Natural killer cell treated with Interleukin-12 subunit alpha and Interleukin-12 subunit beta and Interleukin-15 and Interleukin-18, amount 100 ng/mL, for 72 hours (primary cell): ENCODE measurements at places on chromosomes 4 and X. TPM values are rescaled to one million over a fixed set of nuclear protein-coding genes. Genes with fewer than 3 reads are reported as not detected.

- H3K4me3 ChIP-seq, result no peak overlapping the region
- no peak overlapping the region for H3K27ac ChIP-seq
- H3K27me3 ChIP-seq, result peaks cover 6% of the 10 kb centered on the region
- H3K4me1 ChIP-seq, result peaks cover 4% of the 10 kb centered on the region
- no peaks in the 10 kb centered on the region for H3K36me3 ChIP-seq
These were observed 135.2 kb upstream of the RASGEF1B start for GRCh38 chr4:81606801-81607501.

DNA sequence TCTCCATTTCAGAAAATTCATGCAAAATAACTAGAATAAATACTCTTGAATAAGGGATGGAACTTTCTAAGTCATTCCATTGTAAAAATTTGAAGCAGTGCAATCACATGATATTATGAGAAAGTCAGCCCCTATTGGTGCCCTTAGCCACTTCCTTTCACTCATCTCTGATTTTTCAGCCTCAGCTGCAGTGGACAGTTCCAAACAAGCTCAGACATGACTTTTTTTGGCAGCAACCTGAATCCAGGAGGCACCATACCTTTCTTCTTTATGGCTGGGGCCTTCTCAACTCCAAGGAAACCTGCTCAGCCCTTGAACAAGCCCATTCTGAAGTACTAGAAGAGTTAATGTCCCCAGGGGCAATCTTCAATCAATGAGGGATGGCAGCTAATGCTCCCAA lies 40.5 kb downstream of the MAPK10 start:
- H3K4me1 ChIP-seq, result no peaks in the 10 kb centered on the region
- no peaks in the 10 kb centered on the region for H3K36me3 ChIP-seq
- no peaks in the 10 kb centered on the region for H3K27me3 ChIP-seq
- no peak overlapping the region for H3K4me3 ChIP-seq
- H3K27ac ChIP-seq, result no peak overlapping the region
- DNase-seq, result no peak

DNA sequence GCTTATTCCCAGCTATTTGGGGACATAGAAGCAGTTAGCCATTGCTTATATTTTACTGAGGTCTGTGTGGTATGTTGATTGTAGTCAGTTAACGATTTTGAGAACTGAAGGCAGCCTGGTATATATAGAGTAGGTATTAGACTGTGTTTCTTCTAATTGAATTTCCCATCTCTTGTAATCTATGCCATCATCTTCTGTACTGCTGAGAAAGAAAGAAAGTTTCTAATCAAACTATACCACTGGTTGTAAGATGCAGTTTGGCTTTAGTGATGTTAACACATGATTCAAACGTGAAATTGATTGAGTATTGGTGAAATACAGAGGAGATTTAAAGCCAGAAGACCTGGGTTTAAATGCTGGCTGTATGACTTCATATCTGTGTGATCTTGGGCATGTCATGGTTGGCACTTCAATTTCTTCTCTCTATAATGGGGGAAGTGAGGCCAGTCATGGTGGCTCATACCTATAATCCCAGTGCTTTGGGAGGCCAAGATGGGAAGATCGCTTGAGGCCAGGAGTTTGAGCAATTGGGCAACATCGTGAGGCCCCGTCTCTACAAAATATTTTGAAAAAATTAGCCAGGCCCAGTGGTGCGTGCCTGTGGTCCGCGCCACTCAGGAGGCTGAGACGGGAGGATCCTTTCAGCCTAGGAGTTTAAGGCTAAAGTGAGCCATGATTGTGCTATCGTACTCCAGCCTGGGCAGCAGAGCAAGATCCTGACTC lies 11.6 kb downstream of the HTT start:
- peaks cover 9% of the 10 kb centered on the region for H3K36me3 ChIP-seq
- peak overlapping the region; percentile 45 for H3K27ac ChIP-seq
- DNase-seq, result no peak
- no peaks in the 10 kb centered on the region for H3K27me3 ChIP-seq
- H3K4me1 ChIP-seq, result peaks cover 33% of the 10 kb centered on the region

DNA sequence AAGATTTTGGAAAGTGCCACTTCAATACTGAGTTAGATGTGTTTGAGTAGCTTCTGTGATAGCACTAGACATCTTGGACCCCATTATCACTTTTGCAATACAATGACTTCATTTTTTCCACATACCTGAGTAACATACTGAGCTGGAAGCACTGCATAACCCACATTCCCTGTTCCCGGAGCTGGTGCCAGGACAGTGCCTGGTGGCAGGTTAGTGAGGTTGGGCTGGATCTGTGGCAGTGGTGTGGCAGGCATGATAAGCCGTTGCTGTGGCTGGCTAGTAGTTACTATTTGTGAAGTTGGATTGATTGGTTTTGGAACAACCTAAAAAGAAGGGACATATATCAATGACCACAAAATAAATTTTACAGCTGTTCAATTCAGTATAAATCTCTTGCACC lies 38.9 kb downstream of the THAP9 start:
- H3K27ac ChIP-seq, result no peak overlapping the region
- no peak for DNase-seq
- H3K4me3 ChIP-seq, result no peak overlapping the region
- no peaks in the 10 kb centered on the region for H3K4me1 ChIP-seq

GRCh38 chr4:82033862-82034261 lies 339.9 kb downstream of the HNRNPD start:
- DNase-seq, result no peak
- no peak overlapping the region for H3K4me3 ChIP-seq
- no peak overlapping the region for H3K27ac ChIP-seq
- no peaks in the 10 kb centered on the region for H3K4me1 ChIP-seq
- no peaks in the 10 kb centered on the region for H3K36me3 ChIP-seq

DNA sequence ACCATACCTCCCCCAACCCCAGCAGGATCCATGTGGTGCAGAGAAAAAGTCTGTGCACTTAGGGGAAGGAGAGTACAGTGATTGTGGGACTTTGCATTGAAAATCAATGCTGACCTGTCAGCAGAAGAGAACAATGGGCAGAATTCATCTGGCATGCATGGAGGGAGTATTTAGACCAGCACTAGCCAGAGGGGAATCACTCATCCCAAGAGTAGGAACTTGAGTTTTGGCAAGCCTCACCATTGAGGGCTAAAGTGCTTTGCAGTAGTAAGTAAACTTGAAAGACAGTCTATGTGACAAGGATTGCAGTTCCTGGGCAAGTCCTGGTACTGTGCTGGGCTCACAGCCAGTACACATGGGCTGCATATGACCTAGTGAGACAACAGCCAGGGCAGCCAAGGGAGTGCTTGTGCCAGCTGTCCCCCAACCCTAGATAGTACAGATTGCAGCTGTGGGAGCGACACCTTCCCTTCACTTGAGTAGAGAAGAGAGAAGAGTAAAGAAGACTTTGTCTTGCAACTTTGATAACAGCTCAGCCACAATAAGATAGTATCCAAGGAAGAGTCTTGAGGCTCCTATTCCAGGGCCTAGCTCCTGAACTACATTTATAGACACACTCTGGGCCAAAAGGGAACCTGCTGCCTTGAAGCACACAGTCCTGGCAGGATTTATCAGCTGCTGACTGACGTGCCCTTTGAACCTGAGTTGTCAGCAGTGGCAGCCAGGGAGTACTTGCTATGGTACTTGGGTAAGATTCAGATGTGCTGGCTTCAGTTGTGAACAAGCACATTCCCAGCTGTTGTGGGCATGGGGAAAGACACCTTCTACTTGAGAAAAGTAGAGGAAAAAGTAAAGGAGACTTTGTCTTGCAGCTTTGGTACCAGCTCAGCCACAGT lies 48.7 kb downstream of the HDX start:
- H3K36me3 ChIP-seq, result peaks cover 12% of the 10 kb centered on the region
- H3K4me1 ChIP-seq, result no peaks in the 10 kb centered on the region
- H3K27ac ChIP-seq, result no peak overlapping the region
- H3K27me3 ChIP-seq, result no peaks in the 10 kb centered on the region
- DNase-seq, result no peak

DNA sequence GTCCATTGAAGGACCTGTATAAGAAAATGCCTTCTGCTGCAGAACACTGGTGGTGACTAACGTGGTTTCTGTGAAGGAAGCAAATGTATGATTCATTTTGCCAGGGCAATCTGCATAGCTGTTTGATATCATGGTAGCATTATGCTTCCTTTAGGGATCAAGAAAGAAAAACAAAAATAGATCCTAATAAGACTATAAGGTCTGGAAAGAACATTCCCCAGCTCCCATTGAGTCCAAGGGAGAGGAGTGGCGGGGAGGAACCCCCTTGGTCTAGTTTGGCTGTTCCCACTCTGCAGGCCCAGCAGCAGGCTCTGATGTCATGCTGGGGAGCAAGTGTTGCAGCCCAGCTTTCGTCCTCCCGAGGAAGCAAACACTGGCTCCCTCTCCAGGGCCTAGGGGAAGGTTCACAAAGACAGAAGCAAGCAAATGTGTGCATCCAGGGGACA lies 154.5 kb upstream of the GALNT7 start:
- no peaks in the 10 kb centered on the region for H3K36me3 ChIP-seq
- no peak for DNase-seq
- no peaks in the 10 kb centered on the region for H3K4me1 ChIP-seq
- H3K27me3 ChIP-seq, result peaks cover 13% of the 10 kb centered on the region

- peak overlapping the region; percentile 61 for H3K4me3 ChIP-seq
- DNase-seq, result no peak
- peak overlapping the region; percentile 70 for H3K27ac ChIP-seq
- H3K36me3 ChIP-seq, result no peaks in the 10 kb centered on the region
- peaks cover 17% of the 10 kb centered on the region for H3K27me3 ChIP-seq
These were observed 82.4 kb downstream of the AFAP1 start for GRCh38 chr4:7857238-7857701.

DNA sequence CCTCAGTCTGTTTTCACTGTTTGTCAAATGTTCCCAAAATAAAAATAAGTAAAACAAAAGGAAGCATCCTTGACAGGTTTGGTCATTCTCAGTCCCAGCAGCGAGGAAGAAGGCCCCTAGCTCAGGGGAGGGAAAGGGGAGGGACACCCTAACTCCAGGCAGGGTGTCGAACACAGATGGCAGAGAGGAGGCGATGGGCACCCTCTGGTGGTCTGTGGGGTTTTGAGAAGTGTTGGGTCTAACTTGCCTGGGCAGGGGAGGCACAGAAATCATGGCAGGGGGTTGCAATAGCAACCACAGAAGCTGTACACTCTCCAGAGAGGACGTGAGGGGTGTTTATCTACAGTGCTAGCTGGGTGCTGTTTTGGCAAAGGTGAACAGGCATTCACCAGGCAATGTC lies 229.8 kb upstream of the SFRP2 start:
- no peak overlapping the region for H3K27ac ChIP-seq
- H3K27me3 ChIP-seq, result no peaks in the 10 kb centered on the region
- H3K4me3 ChIP-seq, result no peak overlapping the region

DNA sequence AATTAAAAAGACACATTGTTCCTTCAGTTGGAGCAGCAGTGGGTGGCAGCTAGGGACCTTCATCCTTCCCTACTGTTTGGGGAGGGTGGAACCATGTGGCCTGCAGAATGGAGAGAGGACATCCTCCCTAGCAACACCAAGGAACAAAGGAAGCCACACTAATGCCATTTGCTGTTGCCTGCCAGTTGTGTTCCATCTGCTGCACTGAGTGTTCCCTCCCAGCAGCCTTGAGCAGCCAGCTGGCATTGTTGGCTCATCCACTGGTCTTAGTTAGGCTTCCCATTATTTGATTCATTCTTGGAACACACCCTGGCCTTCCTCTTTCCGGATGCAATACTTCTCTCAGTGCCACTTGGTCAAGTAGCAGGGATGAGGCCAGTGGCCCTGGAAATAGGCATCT lies 25.0 kb upstream of the HMGB3 start:
- peak; percentile 16 for DNase-seq
- peaks cover 11% of the 10 kb centered on the region for H3K27me3 ChIP-seq
- no peak overlapping the region for H3K27ac ChIP-seq
- H3K4me3 ChIP-seq, result no peak overlapping the region
- H3K4me1 ChIP-seq, result no peaks in the 10 kb centered on the region

- H3K4me3 ChIP-seq, result no peak overlapping the region
- no peaks in the 10 kb centered on the region for H3K27me3 ChIP-seq
- no peak for DNase-seq
- no peaks in the 10 kb centered on the region for H3K36me3 ChIP-seq
These were observed 20.4 kb upstream of the ATXN3L start for GRCh38 chrX:13340182-13340791.

DNA sequence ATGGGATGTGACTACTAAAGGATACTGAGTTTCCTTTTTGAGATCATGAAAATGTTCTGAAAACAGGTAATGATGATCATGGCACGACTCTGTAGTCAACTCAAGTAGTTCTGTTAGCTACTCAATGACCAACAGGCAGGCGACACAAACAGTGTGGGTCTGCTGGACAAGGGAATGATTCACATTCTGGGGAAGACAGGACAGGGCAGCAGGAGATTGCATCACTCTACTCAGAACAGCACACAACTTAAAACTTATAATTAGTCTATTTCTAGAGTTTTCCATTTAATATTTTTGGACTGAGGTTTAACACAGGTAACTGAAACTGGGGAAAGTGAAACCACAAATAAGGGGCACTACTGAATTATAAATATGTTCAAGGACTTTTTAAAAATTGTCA lies 365.2 kb downstream of the PRDM5 start:
- no peak overlapping the region for H3K4me3 ChIP-seq
- DNase-seq, result no peak
- no peak overlapping the region for H3K27ac ChIP-seq
- no peaks in the 10 kb centered on the region for H3K27me3 ChIP-seq
- H3K4me1 ChIP-seq, result no peaks in the 10 kb centered on the region

- DNase-seq, result no peak
- H3K4me1 ChIP-seq, result peaks cover 42% of the 10 kb centered on the region
- peak overlapping the region; percentile 76 for H3K4me3 ChIP-seq
- H3K36me3 ChIP-seq, result peaks cover 7% of the 10 kb centered on the region
These were observed 578 bp upstream of the SEL1L3 start for GRCh38 chr4:25863347-25863784.

- no peaks in the 10 kb centered on the region for H3K27me3 ChIP-seq
- peak overlapping the region; percentile 97 for H3K27ac ChIP-seq
- H3K36me3 ChIP-seq, result peaks cover 29% of the 10 kb centered on the region
- H3K4me3 ChIP-seq, result peak overlapping the region; percentile 90
These were observed 663 bp downstream of the CXorf38 start for GRCh38 chrX:40646489-40647306.

GRCh38 chr4:47469951-47470350 lies 6.4 kb upstream of the COMMD8 start:
- no peak overlapping the region for H3K27ac ChIP-seq
- no peak for DNase-seq
- H3K36me3 ChIP-seq, result no peaks in the 10 kb centered on the region
- peaks cover 7% of the 10 kb centered on the region for H3K27me3 ChIP-seq
- no peak overlapping the region for H3K4me3 ChIP-seq

- no peak overlapping the region for H3K27ac ChIP-seq
- DNase-seq, result no peak
- H3K4me3 ChIP-seq, result no peak overlapping the region
- peaks cover 37% of the 10 kb centered on the region for H3K4me1 ChIP-seq
- no peaks in the 10 kb centered on the region for H3K27me3 ChIP-seq
These were observed 7.3 kb upstream of the IGFBP7 start for GRCh38 chr4:57117491-57117890.

BANK1 gene
- 1.6 TPM for total RNA-seq

PLAC1 gene
- total RNA-seq, result not detected

ALG13 gene
- total RNA-seq, result 65.4 TPM

UGT2A3 gene
- total RNA-seq, result not detected

SFRP2 gene
- total RNA-seq, result not detected

CSAG3 gene
- total RNA-seq, result not detected
